ENCODE measurements at places on chromosomes 1 and 21. TPM values are rescaled to one million over a fixed set of nuclear protein-coding genes. Genes with fewer than 3 reads are reported as not detected.

GRCh38 chr1:45246760-45247159 lies 40.4 kb upstream of the ZSWIM5 start:
- DNase-seq: no peak

- no peak for DNase-seq
These were observed 107.2 kb upstream of the EDEM3 start for GRCh38 chr1:184861755-184862336.

- DNase-seq: no peak
These were observed 29.0 kb upstream of the BATF3 start for GRCh38 chr1:212728606-212729005.

KIFAP3 gene
- 20.6 TPM for total RNA-seq

DNA sequence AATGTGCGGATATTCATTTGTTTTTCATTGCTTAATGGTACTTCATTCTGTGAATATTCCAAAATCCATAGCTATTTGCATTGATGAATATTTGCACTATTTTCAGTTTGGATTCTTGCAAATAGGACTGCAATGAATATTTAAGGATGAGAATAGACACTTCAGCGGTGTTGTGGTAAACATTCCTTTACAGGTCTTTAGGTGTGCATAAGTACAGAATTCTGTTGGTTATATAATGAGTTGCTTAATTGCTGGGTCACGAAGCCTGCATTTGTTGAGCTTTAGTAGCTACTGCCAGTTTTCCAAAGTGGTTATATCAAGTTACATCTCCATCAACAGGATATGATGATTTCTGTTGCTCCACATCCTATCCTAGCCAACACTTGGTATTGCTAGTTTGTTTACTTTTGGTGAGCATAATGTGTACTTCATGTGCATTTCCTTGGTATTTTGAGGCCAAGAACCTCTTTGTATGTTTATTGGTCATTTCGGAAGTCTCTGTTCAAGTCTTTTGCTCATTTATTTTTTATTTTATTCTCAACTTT lies 64.2 kb upstream of the CYYR1 start:
- no peak for DNase-seq

GRCh38 chr21:46122237-46122671 lies 24.3 kb downstream of the COL6A2 start:
- peak; percentile 21 for DNase-seq

- DNase-seq: no peak
These were observed 54.9 kb downstream of the MORN1 start for GRCh38 chr1:2336499-2336898.

GRCh38 chr1:9180111-9180819 lies 51.4 kb upstream of the GPR157 start:
- DNase-seq: no peak

- DNase-seq: peak; percentile 81
These were observed 486 bp downstream of the SLC27A3 start for GRCh38 chr1:153775458-153776327.

- no peak for DNase-seq
These were observed 1156.3 kb upstream of the B3GALT2 start for GRCh38 chr1:194342484-194343262.

DNA sequence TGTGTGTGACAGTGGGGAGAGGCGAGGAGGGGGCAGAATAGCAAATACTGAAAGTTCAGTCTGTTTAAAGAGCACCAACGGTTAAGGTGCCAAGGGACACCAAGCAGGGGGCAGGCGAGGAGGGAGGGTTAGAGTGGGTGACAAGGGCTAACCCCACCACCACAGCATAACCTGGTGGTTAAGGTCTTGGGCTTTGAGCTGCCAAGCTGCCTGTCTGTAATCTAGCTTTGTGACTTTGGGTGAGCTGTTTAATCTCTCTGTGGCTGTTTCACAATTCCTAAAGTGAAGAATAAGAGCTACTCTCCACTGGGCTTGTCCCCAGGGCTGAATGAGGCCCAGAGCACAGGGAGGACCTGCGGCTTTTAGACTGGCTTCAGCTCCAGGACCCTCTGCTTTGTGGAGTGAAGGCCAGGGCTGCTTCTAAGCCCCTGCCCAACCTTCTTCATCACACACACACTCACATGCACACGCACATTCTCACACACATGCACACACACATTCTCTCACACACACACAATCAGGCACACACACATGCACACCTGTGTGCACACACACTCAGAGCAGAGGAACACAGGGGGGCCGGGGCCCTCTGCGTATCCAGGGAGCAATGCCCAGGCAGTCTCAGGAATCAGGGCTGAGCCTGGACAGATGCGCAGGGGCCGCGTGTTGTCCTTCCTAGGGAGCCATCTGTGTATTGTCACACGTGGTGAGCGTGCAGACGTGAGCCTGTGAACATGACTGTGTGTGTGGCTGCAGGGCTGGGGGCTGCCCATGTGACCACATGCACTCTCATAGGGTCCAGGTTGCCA lies 101.6 kb upstream of the TARDBP start:
- no peak for DNase-seq

NFASC gene
- 0.14 TPM for total RNA-seq

DNA sequence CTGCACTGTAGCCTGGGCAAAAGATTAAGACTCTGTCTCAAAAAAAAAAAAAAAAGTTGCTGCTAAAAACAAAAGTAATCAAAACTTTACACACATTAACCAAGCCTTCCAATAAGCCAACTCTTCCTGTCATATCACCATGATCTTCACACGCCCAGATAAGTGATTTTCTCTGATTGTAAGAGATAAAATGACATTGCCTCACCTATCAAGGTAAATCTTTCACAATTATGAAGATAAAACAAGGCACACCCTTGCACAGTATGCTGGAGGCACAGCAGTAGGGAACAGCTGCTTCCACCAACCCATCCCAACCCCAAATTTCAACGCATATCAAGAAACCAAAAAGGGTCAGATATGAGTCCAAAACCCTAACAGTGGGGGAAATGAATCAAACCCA lies 8.8 kb upstream of the TIAM1 start:
- no peak for DNase-seq

- no peak for DNase-seq
These were observed 631.5 kb upstream of the PTBP2 start for GRCh38 chr1:96090134-96090533.

FALEC gene
- 0.58 TPM for total RNA-seq

DNA sequence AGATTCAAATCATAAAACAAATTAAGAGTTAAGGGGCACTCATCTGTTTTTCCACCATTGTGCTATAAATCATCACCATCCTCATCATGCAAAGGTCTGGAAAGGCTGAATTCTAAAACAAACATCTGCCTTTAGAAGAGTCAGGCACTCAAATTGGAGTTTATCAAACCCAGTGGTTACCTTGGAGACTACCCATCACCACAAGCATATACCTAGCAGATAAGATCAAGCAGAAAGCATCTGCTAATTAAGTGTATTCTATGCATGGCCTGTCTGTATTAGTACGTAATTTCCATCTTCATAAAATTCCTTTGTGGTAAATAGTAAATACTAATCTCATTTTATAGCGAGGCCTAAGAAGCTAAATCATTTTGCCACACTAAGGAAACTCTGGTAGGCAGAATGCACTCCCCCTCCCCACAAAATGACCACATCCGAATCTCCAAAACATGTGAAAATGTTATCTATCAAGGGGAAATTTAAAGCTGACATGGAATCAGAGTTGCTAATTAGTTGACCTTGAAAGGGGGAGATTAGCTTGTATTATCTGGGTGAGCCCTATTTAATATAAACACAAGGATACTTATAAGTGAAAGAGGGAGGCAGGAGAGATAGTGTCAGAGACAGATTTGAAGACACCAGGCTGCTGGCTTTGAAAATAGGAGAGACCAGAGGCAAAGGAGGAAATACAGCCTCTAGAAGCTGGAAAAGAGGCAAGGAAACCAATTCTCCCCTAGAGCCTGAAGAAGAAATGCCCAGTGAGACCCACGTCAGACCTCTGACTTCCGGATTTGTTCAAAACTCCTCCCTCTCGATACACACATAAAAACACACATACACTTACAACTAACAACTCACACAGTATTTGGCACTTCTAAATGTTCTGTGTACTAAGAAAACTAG lies 23.2 kb downstream of the ARID4B start:
- DNase-seq: no peak

Measured in activated naive CD8-positive, alpha-beta T cell treated with anti-CD3 and anti-CD28 coated beads, Interleukin-2, amount 10 ng/mL, durations not matched to agents 7 days and 5 days (primary cell).